Colonic mucosa (tissue), 4 donors: ENCODE measurements at places on chromosomes 3 and 15.

DNA sequence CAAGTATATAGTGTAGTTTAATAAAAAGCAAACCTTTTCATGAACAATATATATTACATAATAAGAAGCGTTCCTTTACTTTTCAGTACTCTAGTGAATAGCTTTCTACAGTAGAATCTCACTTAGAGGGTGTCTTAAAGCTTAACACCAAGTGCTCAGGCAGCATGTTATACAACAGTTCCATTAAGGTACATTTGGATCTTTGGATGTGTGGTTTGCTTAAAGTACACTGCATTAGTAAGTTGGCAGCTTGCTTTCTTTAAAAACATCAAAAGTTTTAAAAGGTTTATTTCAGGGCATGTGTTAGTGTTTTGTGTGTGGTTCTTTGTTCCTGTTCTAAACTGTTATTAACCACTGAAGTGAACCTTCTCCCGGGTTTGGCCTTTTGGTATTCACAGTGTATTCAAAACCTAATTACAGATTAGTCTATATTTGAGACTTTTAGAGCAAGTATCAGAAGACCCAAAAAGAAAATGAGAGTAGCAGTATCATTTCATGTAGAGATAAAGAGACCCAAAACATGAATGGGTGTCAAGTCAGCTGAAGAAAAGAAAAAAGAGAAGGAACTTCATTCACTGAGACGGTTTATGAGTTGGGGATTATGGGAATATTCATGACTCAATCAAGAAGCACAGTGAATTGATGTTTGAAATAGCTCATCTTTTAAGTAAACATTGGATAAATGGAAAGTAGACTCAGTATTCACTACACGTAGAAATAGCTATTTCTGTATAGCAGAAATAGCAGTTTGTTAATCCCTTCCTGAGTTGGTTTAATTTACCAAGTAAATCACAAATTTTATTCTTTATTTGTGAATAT is 93.9 kb downstream of the OPA1 start:
- no peak for DNase-seq

DNA sequence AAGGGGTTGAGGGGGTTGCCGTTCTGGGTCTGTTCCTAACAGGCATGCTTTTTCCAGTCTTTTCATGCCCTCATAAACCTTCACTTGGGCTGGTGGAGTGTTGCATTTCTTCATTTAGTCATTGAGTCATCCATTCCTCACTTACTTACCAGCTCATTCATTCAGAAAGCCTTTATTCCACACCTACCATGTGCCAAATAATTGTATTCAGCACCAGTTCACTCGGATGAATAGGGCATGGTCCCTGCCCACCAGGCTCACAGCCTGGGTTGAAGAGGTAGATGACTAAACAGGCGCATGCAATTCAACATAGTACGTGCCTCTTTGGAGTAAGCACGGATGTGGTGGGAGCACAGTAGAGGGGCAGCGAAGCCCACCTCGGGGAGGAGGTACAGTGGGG is 35.1 kb upstream of the THSD4 start:
- DNase-seq, result no peak

- no peak for DNase-seq
Measured at GRCh38 chr3:59481776-59482400, 432.1 kb upstream of the CFAP20DC start.

GRCh38 chr15:24067733-24068501 is 380.8 kb upstream of the NDN start:
- DNase-seq, result peak; percentile 55

- DNase-seq, result no peak
Measured at GRCh38 chr3:187994221-187995042, 159.5 kb upstream of the LPP start.

GRCh38 chr3:72576563-72576962 is 271.7 kb downstream of the SHQ1 start:
- DNase-seq, result no peak
